ENCODE measurements at places on chromosomes 4 and X.

GRCh38 chr4:10619220-10619619 lies 65.3 kb downstream of the CLNK start:
- no peak for DNase-seq

- no peak for DNase-seq
These were observed 1997.4 kb downstream of the C4orf33 start for GRCh38 chr4:131093303-131093702.

DNA sequence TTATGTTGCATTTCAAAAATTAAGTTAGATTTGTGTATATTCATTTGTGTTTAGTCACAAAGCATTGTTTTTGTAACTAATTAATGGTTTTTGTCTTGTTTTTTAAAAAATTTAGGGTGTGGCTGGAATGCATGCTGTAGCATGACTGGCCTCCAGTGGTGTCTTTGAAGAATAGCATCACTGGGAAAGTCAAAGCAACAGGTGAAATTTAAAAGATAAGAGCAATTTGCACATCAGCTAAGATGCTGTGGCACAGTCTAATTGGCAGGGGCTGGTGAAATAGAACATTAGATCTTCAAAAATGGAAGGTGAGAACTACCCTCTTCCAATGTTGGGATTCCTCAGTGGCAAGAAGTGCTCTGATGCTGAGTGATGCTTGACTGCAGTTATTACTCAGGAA lies 45.3 kb downstream of the ANK2 start:
- DNase-seq = no peak

GRCh38 chrX:149506349-149506748 lies 1.2 kb upstream of the IDS start:
- no peak for DNase-seq

DNA sequence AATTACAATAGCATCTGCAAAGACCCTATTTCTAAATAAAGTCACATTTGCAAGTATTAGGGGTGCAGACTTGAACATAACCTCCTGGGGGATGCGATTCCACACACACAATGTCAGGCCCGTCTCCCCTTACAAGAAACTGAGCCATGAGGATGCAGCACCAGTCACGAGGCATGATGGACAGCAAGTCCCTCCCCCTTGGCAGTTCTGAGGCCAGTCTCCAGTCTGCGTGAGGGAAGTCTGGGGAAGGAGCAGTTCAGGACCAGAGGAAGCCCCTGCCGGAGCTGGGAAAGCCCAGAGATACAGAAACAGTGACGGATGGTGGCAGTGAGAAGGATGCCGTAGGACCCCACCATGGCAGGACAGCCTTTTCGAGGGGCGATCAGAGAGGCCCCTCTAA lies 9.4 kb downstream of the FAM53A start:
- DNase-seq = no peak

- DNase-seq = no peak
These were observed 892.6 kb upstream of the LCORL start for GRCh38 chr4:18914182-18914581.

- DNase-seq = no peak
These were observed 12.9 kb downstream of the TLR10 start for GRCh38 chr4:38769857-38770256.

- DNase-seq = no peak
These were observed at the start of gene PPP3CA for GRCh38 chr4:101347267-101347556. Gene PPP3CA, minus strand, starts transcription at chr4:101347526.

DNA sequence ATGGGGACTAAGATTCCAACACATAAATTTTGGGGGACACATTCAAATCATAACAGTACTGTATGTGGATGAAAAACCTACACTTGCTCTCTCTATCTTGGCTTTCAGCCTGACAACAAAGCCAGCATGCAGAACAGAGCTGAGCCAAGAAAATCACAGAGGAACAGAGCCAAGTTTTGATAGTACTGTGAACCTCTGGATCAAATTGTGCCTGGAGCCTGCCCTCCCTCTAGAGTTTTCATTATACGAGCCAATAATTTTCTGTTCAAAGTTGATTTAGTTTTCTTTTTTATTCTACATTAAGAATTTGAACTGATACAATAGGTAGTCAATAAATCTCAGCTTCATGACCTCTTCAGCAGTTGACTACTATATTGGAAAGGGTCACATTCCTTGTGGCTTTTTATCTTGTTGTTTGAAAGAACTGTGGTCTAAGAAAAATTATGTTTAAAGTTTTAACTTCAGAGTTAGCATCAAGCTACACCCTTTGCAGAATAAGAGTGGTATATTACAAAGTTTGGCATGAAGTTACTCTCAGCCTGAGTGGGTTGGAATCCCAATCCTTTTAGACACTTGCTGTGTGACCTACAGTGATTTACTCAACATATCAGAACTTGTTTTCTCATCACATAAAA lies 31.1 kb downstream of the GRID2 start:
- DNase-seq = no peak

- no peak for DNase-seq
These were observed 43.2 kb downstream of the TMEM144 start for GRCh38 chr4:158253350-158253980.

DNA sequence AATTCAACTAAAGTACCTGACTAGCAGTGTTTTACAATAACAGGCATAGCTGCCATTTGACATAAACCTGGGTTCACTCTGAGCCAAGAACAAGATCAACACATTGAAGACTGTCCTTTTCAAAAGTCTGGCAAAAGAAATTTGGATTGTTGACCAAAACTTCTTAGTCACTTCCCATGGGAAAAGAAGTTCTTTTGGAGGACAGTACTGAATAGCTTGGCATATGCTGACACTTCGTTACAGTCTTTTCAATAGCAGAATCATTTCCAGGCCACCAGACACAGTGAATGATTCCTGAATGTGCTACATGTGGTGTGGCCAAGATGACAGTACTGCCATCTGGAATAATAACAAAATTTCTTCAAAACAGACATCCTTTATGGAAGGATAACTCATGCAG lies 560.3 kb downstream of the GRID2 start:
- DNase-seq = no peak

DNA sequence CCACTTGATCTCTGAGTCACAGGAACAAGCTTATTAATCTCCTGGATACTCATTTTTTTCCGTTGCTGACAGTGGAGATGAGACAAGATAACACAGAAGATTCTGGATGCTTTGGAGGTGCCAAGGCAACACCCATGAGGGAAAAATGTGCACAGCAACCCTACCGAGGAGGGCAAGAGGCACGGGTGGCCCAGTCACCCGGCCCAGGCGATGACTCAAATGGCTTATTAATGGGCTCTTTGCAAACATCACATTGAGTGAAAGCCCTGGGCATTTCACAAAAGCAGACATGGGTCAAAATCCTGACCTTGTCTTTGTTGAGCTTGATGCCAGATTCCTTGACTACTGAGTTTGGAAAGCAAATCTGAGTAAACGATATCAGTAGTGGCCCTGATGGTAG lies 315.1 kb downstream of the STK32B start:
- DNase-seq = no peak

DNA sequence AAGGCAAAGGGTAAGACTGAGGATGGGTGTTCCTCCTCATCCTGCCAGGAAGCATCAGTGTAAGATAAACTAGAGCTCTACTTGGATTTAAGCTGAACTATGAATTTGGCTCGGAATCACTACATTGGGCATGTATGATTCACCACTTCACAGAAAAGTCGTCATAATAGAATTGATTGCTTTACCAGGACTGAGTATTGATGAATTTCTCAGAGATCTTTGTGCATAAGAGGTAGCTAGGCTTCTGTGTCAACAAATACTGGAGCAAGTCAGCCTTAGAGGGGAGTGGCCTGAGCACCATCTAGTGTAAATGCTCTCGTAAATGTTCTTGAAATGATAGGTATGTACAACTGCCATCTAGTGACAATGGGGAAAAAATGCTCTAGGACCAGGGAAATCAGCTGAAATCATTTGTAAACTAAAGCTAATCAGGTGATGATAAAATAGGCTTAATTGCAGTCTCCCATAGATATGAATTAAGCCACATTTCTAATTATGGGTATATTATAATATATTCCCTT lies 309.5 kb upstream of the FMR1 start:
- no peak for DNase-seq

- no peak for DNase-seq
These were observed 61.3 kb downstream of the SPINK2 start for GRCh38 chr4:56760183-56760582.

- no peak for DNase-seq
These were observed 9.1 kb upstream of the SLC25A5 start for GRCh38 chrX:119459181-119459580.

GRCh38 chrX:2707334-2707760 lies 16.3 kb downstream of the CD99 start:
- DNase-seq = peak; percentile 61

DNA sequence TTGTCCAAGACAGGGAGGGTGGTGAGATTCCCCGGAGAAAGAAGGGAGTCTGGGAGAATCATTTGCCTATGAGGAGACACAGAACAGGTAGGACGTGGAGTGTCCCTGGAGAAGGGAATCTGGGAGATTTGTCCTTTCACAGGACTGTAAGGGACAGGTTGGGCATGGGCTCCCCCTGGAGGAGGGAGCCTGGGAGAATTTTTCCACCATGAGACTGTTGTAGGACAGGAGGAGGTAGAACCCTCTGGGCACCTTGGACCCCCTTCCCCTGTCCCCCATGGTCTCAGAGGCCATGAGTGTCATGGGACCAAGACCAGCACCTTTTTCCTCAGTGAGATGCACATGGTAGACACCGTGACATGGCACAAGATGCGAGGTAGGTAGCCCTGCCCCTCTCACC lies 2.8 kb downstream of the PORCN start:
- DNase-seq = no peak

DNA sequence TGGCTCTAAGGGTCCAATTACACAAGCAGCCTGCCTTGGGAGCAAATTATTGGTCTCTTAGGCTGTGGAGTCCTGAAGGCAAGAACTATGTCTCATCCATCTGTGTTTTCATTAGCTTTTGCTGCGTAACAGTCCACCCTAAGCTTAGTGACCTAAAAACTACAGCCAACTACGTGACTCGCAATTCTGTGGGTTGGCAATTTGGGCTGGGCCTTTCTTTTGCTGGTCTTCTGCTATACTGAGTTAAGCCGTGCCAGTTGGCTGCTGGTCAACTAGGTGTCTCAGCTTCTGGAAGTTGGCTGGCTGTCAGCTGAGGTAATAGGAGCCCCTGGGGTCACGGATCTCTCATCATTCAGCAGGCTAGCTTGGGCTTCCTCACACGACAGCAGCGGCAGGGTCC lies 205.6 kb upstream of the S100G start:
- DNase-seq = no peak

DNA sequence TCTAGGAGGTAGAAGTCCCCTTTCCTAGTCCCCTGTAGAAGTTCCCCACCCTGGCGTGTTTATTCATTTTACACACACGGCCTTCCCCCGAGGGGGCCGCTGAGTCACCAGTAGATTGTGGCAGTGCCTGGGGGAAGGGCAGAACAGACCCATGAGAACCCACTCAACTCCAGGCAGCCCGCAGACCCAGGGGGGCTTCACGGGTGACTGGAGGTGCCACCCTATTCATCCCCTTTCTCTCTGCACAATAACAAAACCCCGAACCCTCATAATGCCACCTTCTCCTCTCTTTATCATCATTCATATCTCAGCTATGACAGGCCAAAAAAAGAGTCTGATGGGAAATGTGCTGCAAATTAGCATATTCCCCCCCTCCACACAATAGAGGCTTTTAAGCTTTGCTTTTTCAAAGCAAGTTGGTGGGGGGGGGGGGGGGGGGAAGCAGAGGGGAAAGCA lies 20.4 kb upstream of the GPM6B start:
- DNase-seq = no peak

GRCh38 chr4:40719008-40719623 lies 30.6 kb upstream of the NSUN7 start:
- DNase-seq = no peak
